A549 treated with dexamethasone at 1 μM for 4 hours (cell line): ENCODE measurements at places on chromosomes 13 and 19. TPM values are rescaled to one million over a fixed set of nuclear protein-coding genes. Genes with fewer than 3 reads are reported as not detected.

The ZNF223 gene
- total RNA-seq = 1.8 to 3.5 TPM (median 2.4 TPM) in 5 replicates

The FCAR gene
- not detected in 5 replicates for total RNA-seq

The PLA2G4C gene
- total RNA-seq = 8.4 to 14.5 TPM (median 12.2 TPM) in 5 replicates

The VSTM1 gene
- total RNA-seq = 0.23 to 0.79 TPM (median 0.54 TPM) in 5 replicates

The EGLN2 gene
- total RNA-seq = 74.3 to 103 TPM (median 97.3 TPM) in 5 replicates

The NAPSA gene
- 0.32 to 1.1 TPM (median 0.84 TPM) in 5 replicates for total RNA-seq

The FUT6 gene
- 0.11 TPM in 1 of 5 replicates, not detected in the others for total RNA-seq

The RFPL4A gene
- 0.61 to 1.2 TPM (median 0.88 TPM) in 5 replicates for total RNA-seq

The NCR1 gene
- total RNA-seq = not detected in 5 replicates

The FARP1 gene
- 13.1 to 23.5 TPM (median 21.6 TPM) in 5 replicates for total RNA-seq

The GFY gene
- 0.17 to 0.40 TPM (median 0.23 TPM) in 5 replicates for total RNA-seq

The IGFL3 gene
- total RNA-seq = 0.15 to 0.44 TPM (median 0.29 TPM) in 3 of 5 replicates, not detected in the others

The KLHL1 gene
- total RNA-seq = not detected in 5 replicates
